Neural progenitor cell (in vitro differentiated cells): ENCODE measurements at places on chromosomes 2 and 18. TPM values are rescaled to one million over a fixed set of nuclear protein-coding genes. Genes with fewer than 3 reads are reported as not detected.

Gene DNAJC5G
- total RNA-seq = not detected in 2 replicates

Gene FTCDNL1
- total RNA-seq = 0.31 and 2.7 TPM in 2 replicates

Gene SLC9A4
- total RNA-seq = not detected in 2 replicates

Gene CYP27A1
- total RNA-seq = 0.11 and 0.43 TPM in 2 replicates

GRCh38 chr18:77191071-77191751 lies 58.4 kb upstream of the GALR1 start:
- DNase-seq = peak; percentile 10

DNA sequence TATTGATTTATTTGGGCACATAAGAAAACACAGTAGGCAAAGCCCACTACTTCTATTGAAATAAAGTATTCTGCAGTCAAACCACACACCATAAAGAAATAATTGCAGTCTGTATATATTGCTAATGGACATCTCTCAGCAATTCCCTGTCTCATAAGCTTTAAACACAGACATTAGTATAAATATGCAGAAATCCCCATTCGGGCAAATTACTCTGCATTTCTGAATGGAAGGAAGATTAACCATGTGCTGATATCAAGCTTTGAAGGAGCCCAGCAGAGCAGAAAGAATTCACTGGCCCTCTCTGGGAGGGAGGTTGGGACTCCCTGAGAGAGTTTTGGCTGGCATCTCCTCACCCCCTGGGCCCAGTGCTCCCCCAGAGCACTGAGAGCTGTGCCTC lies 269.6 kb downstream of the ATAD2B start:
- no peak for DNase-seq

DNA sequence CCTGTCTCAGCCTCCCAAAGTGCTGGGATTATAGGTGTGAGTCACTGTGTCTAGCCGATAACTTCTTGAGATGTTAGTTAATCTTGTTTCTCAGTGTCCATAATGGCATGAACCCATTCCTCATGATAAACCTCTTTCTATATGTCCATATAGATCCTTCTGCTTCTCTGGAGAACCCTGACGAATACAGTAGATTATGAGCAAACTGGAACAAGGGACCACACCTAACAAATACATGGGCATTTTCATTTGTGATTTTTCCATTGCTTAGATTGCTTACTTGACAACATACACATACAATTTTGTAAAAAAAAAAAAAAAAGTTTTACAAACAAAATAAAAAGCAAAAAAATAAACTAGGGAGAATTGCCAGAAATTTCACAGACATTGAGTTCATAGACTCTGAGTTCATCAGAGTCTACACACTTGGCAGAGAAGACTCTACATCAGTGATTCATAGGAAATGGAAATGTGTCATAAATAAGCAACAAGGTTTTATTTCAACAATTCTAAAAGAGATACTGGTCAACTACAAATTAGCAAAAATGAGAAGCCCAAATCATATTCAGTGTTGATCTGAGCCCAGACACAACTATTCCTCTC lies 96.7 kb downstream of the GALR1 start:
- no peak for DNase-seq

DNA sequence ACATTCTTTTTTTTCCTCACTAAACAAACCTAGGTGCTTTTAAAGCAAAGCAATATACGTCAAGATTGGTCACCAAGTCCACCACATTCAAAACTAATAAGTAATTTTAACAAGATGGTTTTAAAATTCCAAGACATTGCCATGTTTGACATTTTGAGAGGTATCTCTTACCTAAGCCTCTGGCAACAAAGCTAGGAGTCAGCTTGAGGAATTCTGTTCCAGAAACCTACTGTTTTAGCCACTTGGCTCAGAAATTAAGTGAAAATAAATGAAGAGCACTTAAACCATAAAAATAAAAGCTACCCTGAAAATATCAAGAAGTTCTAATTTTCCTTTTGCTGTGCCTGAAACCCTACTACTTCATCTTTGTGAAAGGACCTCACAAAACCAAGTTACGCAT lies 30.0 kb upstream of the CHMP3 start:
- DNase-seq = no peak

- no peak for DNase-seq
Measured at GRCh38 chr18:9103376-9103873, 926 bp downstream of the NDUFV2 start.

DNA sequence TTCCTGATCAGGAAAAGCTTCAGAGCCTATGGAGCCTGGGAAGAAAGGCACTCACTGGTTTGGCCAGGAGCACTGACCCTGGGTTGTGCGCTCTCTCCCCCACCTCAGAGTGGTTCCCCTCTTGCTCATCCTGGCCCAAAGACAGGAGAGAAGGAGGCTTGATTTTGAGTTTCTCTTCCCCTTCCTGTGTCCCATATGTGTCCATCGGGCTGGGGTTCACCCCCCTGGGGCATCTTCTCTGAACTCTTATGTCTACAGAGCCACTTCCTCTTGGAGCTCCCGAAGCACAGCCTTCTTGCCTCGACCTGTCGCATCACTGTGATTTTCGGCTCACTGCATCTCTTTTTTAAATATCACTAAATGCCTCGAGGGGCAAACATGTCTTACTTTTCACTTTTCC lies 692.3 kb downstream of the RNF144A start:
- no peak for DNase-seq

- DNase-seq = no peak
Measured at GRCh38 chr2:63819256-63819655, 22.4 kb upstream of the UGP2 start.

GRCh38 chr2:120701499-120701898 lies 34.2 kb upstream of the GLI2 start:
- DNase-seq = no peak

- no peak for DNase-seq
Measured at GRCh38 chr2:12271589-12271984, 445.1 kb upstream of the TRIB2 start.

DNA sequence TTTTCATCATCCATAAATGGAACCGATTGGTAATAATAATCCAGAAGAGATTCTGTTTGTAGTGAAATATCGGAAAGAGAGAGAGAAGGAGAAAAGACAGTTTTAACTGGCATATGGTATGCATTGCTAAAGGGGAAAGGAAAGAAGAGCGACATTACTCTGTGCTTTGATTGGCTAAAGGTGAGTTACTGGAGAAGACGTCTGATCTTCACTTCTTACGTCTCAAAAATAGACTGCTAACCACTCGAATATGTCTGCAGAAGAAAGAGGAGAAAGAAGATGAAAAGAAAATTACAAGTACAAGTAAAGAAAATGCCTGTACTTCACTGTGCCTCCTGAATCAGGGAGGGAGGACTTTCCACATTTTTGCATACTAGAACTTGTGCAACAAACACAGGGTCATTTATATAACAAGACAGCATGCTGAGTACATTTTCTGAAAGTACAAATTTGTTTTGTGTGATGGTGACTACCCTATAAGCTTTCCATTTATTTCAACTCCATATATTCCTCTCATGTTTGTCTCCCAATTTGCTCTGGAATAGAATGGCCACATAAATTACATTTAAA lies 787.2 kb downstream of the RNF144A start:
- DNase-seq = no peak

DNA sequence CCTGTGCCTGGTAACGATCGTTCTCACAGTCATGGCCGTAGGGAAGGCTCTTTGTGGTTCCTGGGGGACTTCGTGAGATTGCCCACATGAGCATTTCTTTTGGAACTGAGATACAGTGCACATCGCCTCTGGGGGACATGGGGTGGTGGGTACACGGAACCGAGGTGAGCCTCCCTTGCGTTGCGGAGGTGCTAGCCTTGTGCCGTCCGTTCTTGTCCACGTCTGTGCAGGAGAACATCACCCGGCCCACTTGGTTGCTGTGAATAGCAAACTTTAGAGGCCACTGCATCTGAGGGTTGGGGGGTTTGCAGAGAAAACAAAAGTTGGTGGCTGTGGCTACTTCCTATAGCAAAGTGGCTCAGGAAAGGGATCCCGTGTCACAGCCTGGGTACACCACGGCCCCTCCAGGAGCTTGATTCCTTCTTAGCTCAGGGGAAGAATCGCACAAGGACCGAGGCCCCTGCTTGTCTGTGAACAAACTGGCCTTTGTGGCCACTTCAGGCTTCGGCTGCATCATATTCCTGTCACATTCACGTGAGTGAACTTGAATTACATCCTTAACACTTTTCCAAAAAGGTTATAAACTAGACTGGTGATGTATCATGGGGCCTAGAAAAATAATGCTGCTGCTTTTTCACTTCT lies 72.6 kb downstream of the LRRFIP1 start:
- no peak for DNase-seq

- DNase-seq = no peak
Measured at GRCh38 chr18:78521136-78521535, 458.5 kb upstream of the SALL3 start.

GRCh38 chr2:70960833-70961647 lies 17.4 kb upstream of the ANKRD53 start:
- DNase-seq = no peak

DNA sequence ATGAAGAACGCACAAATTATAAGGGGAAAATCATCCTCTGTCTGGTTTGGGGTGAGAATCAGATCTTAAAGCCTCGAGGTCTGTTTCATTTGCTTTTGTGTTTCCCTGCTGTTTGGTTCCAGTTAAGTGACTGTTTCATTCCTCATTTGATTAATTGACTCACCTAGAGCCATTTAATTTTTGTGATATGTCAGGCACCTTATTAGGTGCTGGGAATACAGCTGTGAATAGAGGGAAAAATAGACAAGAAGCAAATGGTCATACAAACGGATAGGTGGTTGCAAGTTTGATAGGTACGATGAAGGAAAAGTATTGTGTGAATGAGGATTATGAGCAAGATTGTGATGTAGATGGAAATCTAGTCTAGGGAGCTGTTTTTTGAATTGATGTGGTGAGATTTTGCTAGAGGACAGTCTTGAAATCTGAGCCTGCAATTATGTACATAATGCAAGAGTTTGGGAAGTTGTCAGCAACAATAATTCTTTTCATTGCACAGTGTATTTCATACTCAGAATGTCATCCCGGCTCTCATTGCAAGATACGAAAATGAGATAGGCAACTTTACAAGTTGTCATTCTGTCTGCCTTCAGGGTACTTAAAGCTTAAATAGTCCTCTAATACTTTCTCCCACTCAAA lies 2.2 kb downstream of the ACSL3 start:
- DNase-seq = no peak
